ENCODE measurements at places on chromosomes 12 and 14.

- no peak for DNase-seq
Observed at GRCh38 chr12:73951956-73952703, 585.5 kb upstream of the ATXN7L3B start.

DNA sequence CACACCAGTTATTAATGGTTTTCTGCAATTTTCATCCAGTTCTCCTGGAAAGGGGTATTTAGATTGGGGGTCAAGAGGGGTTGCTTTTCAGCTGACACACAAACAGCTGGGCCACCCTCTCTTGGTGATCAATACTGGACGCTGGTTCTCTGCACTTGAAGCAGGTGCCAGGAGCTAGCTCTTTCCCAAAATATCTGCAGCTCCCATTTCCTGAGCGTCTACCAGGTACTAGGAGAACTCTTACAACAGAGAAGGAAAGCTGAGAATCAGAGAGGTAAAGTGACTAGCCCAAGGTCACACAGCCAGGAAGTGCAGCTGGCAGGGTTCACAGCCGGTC is 1.2 kb downstream of the TESC start:
- no peak for DNase-seq

DNA sequence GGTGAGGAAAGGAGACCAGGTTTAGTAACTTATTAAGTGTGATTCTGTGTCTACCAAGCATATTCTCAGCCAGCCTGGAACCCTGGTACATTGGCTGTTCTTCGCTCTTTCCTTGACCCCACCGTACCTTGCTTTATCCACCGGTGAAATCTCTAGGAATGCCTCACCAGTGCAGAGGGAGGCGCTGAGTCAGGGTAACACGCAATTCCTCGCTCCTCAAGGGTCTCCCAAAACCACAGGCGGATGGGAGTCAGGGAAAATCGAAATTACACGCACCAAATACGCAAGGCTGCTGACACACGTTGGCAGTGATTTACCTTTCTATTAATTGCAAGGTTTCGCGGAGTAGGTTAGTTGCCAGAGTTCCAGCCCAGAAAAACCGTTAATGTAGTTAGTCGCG is 845 bp downstream of the L3HYPDH start:
- DNase-seq = no peak

DNA sequence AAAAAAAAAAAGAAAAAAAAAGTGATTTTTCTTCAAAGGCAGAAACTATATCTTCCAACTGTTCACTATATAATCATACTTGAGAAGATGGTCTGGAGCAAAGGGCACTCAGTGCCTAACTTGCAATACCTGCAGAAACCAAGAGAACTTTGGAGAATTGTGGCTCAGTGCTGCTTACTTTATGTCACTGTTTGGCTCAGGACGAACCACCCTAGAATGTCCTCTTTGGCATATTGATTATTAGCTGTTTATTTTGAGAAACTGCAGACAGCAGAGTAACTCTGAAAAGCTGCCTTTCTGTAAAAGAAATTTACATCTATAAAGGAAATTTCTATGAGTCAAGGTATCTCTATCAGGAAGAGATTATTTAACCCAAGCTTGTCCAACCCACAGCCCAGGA is 100.2 kb downstream of the BBS10 start:
- DNase-seq = no peak

DNA sequence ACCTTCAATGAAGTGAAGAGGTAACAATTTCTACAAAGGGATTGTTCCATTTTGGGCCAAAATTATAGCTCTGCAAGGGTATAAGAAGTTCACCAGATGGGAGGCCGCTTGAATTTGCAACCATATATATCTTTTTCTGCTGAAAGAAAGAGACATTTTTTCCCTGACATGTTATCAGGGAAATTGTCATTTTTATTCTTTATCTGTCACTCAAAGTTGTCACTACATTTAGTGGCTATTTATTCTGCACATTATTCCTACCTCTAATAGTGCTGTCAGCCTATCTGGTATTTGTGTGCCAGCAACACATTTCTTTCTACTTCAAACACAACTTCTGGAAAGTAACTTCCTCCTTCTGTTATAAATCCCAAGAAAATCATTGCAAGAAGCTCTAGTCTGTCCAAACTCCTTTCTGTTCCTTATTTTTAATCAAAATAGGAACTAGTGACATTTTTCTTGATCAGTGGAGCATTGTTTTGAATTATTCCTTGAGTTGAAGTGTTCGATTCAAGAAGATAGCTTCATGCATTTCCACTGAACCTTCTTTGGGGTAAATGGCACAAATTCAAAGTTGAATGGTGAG is 137.9 kb upstream of the ATP2B1 start:
- DNase-seq = no peak

DNA sequence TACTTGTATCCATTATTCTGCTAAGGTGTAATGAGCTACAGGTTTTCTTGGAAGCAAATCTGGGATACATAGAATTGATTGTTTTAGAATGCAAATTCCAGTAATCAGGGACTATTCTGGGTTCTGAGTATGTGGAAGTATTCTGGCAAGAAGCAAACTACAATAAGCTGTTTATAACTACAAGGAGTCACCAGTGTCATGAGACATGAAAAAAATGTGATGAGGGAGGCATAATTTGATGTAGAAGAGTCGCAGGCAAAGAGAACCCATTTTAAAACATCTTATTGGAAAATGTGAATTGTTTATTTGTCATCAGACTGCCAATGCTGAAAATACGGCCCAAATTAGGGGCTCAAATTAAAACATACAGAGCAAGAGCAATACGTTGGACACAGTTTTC is 321.8 kb upstream of the E2F7 start:
- DNase-seq = no peak

DNA sequence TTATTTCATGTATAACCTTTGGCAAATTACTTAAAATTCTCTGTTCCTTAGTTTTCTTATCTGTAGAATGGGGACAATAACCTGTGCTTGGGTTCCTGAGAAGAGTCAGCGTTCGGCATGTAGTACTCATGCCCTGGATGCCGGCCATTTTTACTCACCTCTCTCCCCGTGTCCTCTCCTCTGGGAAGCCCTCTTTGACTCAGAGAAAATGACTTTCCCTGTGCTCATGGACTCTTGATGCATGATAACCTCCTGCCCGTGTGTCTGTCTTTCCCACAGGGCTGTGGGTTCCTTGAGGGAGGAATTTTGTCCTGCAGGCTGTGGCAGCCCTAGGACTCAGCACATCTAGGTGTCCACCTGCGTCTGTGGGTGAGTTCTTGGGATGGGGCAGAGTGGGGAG is 5.8 kb upstream of the C1RL start:
- peak; percentile 49 for DNase-seq

- DNase-seq = no peak
Observed at GRCh38 chr14:77224212-77224611, 42.6 kb downstream of the TMEM63C start.

- DNase-seq = no peak
Observed at GRCh38 chr12:31727192-31727591, 1.6 kb downstream of the AMN1 start.

- no peak for DNase-seq
Observed at GRCh38 chr12:130825771-130826150, 13.3 kb downstream of the STX2 start.

GRCh38 chr12:96906498-96906848 is 584 bp upstream of the NEDD1 start:
- DNase-seq = no peak

GRCh38 chr12:117333331-117333881 is 28.0 kb downstream of the NOS1 start:
- DNase-seq = peak; percentile 82

- no peak for DNase-seq
Observed at GRCh38 chr14:60003991-60004390, 84.0 kb downstream of the LRRC9 start.

DNA sequence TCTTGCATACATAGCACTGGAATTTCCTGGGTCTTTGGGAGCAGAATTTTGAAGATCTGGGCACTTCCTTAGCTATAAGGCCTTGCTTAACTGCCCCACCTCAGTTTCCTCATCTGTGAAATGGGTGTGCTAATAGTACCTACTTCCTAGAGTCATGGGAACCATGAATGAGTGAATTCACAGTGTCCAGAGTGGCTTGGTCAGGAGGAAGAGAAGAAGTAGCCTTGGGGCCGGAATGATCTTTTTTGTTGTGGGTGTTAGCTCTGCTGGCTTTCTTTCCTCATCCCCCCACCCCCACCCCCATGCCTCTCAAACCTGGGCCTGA is 2.4 kb downstream of the SH2B3 start:
- DNase-seq = no peak

DNA sequence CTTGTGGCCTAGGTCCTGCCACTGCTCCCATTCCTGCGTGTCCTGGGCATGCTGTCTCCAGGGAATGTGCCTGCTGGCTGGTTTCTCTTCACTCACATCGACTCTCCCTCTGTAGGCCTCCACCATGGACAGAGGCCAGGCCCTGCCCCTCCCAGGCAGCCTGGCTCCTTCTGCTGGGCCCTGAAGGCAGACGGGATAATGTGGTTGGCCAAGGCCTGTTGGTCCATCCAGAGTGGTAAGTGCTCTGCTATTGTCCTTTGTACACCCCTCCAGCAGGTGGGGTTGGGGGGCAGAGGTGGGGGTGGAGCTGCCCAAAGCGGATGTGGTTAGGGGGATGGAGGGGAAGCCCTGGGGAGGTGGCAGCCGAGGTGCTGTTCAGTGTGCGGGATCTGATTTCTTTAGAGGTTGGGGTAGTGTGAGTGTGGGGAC is 9.5 kb upstream of the NR4A1 start:
- DNase-seq = no peak

- DNase-seq = no peak
Observed at GRCh38 chr14:49550286-49551184, 35.6 kb downstream of the RPS29 start.

- DNase-seq = no peak
Observed at GRCh38 chr14:74616507-74616906, 4.5 kb upstream of the LTBP2 start.

- no peak for DNase-seq
Observed at GRCh38 chr14:33657476-33657875, 293.4 kb downstream of the EGLN3 start.

GRCh38 chr12:16389594-16389993 is 42.1 kb downstream of the MGST1 start:
- no peak for DNase-seq

DNA sequence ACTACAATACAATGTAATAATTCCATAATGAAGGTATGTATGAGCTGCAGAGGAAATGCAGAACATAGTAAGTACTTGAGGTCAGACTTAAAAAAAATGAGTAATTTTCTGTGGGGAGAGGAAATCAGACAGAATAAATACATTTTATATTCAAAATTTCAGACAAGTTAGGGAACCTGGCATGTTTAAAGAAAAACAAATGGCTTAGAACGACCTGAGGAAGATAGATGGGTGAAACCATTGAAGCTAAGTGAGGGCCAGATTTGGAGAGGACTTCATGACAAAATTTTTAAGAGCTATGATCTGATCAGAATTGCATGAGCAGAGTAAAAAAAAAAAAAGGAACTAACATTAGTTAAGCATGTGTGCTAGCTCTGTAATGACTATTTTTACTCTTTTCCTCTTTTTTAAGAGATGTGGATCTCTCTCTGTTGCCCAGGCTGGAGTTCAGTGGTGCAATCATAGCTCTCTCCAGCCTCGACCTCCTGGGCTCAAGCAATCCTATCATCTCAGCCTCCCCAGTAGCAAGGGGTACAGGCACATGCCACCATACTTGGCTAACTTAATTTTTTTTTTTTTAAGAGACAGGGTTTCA is 157.6 kb upstream of the PDE3A start:
- DNase-seq = no peak

- peak; percentile 37 for DNase-seq
Observed at GRCh38 chr14:105937253-105938054, 411.1 kb downstream of the TMEM121 start.

GRCh38 chr14:33515899-33516298 is 435.0 kb downstream of the EGLN3 start:
- DNase-seq = no peak

DNA sequence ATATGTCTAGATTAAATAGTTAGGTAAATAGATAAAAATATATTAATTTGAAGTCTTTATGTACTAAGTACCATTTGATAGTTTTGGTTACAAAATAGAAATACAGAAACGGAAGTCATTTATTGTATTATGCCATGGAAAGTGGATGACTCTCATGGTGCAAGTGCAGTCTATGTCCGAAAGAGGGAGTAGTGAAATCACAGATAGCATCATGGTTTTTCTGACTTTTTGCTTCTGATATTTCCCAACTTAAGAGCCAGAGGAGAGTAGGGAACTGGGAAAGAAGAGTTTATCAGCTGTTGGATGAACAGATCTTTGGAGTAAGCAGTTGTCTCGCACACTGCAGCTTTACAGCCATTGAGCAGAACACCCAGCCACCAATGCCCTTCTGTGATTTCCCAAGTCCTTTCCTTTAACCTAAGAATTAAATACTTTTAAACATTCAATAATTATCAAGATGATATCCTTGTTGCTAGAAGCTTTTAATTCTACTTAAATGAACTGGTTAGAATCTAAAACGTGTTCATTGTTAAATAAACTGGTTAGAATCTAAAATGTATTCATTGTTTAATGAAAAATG is 18.4 kb upstream of the SRGAP1 start:
- no peak for DNase-seq

DNA sequence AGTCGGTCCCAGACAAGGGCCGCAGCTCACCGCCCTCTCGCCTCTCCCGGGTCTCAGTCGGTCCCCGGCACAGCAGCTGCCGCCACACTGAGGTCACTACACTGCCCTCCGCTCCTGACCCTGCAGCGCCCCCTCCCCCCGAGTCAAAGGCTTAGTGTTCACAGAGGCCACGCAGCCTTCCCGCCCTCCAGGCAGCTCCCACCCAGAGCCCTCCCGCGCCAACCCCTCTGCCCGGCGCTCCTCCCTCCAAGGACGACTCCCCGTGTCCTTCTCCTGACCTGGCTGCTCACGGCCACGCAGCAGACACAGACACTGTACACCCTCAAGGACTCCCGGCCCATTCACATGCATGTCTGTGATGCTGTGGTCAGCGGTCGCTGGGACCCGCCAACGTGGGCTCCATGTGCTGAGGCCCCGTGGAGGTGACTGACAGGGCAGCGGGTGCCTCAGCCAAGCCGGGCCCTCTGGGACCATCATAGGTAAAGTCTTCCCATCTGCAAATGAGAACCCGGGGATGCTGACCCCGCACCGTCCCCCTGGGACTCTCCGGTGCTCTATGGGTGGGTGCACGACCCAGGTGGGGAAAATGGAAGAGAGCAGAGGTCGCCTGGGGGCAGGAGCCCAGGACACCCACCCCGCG is 16.3 kb upstream of the GALNT9 start:
- no peak for DNase-seq

GRCh38 chr12:114673169-114673833 is 10.7 kb downstream of the TBX3 start:
- no peak for DNase-seq

- DNase-seq = peak; percentile 94
Observed at GRCh38 chr12:51814311-51815088, 34.0 kb downstream of the FIGNL2 start.

- no peak for DNase-seq
Observed at GRCh38 chr14:57846596-57846995, 19.3 kb downstream of the SLC35F4 start.

DNA sequence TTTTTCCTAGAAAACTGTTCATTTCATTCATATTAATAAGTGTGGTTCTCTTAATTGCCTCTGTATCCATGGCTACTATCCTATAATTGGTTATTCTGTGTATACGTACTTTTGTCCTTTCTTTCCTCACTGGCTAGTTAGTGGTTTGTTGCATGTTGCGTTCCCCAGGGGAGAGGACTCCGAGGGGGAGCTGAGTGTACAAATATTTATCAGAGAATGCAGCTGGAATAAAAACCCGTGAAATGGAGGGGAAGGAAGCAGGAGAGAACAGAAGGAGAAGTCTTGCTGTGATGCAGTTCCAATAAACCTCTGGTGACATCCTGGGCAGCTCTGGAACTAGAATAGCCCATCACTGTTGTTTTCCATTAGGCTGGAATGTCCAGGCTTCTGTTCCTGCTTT is 117.1 kb upstream of the RGS6 start:
- no peak for DNase-seq

GRCh38 chr12:46499901-46500300 is 127.3 kb upstream of the SLC38A2 start:
- no peak for DNase-seq

All from mesenteric fat pad (tissue), 1 donor.